ENCODE measurements at places on chromosomes 12 and 14.

DNA sequence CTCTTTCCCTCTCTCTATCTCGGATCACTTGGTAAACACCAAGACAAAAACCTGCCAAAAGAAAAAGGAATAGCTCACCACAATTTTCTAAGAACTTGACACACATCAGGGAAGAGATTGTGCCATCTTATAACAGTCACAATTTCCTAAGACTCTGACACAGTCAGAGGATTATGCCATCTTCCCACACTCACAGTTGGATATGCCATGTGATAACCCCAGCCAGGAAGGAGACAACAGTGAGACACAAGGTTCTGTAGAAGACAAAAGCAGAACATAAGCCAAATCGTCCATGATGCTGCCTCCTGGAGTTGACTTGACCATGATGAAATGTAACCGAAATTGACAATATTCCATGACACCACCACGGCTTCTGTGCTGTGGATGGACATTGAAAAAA is 2.8 kb upstream of the CLEC9A start:
- no peak for DNase-seq

- no peak for DNase-seq
Observed at GRCh38 chr12:3119756-3120601, 42.8 kb downstream of the TSPAN9 start.

GRCh38 chr12:121053706-121054105 is 14.7 kb upstream of the OASL start:
- DNase-seq, result no peak

GRCh38 chr12:108638997-108639822 is 5.5 kb upstream of the SELPLG start:
- no peak for DNase-seq

- no peak for DNase-seq
Observed at GRCh38 chr14:24086193-24086955, 7.7 kb upstream of the PCK2 start.

GRCh38 chr12:40054555-40055227 is 51.2 kb downstream of the SLC2A13 start:
- no peak for DNase-seq

GRCh38 chr12:76790564-76791552 is 26.9 kb downstream of the ZDHHC17 start:
- no peak for DNase-seq

DNA sequence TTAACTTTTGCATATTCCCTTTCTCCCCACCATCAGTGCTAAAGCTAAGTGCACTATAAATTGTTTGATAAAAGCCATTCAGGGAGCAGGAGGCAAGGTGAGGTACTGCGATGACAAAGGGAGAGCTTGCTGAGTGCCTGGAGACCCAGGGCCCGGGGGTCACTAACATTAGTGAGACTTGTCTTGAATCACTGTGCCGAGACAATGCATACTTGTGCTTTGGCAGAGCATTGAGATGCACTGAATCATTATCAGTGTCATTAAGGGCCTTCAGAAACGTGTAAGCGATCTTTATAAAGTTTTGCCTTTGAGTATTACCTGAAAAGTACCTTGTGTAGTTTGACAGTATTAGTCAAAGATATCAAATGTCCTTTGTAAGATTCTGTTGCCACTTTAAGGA is 447.5 kb downstream of the PCNX1 start:
- DNase-seq, result no peak

DNA sequence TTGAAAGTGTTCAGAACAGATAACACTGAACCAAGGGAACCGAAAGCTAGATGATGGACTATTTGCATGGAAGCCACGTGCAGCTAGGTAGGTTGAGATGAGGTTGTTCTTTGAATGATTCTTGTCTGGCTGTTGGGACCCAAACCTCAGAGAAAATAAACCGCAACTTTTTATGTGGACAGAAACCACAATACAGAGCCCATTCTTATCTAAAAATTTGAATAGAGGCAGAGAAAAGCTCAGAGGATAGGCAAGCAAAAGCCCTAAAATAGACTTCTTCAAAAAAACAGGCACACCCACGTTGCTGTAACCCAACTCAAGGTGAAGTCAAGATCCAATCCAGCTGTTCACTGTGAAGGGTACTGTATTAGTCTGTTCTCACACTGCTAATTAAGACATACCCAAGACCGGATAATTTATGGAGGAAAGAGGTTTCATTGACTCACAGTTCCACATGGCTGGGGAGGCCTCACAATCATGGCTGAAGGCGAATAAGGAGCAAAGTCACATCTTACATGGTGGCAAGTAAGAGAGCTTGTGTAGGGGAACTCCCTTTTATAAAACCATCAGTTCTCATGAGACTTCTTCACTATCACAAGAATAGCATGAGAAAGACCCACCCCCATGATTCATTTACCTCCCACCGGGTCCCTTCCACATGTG is 353.8 kb downstream of the AACS start:
- no peak for DNase-seq

DNA sequence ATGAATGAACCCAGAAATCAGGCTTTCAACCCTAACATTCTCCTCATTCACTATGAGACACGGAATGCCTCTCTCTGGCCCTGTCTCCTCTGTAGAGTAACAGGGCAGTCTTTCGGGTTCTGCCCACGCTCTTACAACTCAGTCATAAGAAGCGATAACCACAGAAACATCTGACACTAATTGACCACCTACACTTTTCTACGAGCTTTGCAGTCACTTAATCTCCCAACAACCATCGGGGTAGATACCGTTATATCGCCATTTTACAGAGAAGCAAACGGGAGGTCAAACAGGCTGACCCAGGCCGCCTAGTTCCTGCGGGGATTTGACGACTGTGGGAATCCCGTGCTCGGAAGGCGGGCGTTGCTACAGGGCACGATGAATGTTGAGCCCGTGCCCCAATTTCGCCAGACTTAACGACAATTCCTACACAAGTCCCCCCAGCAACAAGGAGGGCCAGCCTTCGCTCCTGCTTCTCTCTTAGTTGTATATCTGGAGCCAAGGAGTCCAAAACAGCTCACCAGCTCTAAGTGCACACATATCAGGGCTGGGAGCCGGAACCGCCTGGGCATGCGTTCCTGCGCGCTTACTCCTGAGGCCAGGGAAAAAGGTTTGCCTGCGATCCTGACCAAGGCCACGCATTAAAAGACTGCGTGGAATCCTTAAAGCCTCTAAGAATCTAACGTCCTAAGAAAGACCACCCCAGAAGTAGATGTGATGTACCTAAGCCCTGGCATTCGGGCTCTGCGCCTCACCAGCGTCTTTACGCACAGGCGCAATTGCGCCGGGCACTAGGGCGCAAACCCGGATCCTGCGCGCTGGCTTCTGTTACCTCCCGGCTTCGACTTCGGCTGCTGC is 38.7 kb upstream of the TBX5 start:
- DNase-seq, result no peak

- DNase-seq, result peak; percentile 63
Observed at GRCh38 chr14:89773644-89774316, 180.8 kb downstream of the EFCAB11 start.

- no peak for DNase-seq
Observed at GRCh38 chr14:21978184-21978998, 304.8 kb upstream of the OR4E1 start.

GRCh38 chr14:45362505-45362904 is 109.5 kb upstream of the MIS18BP1 start:
- DNase-seq, result no peak

GRCh38 chr12:125184213-125184967 is 119.2 kb downstream of the AACS start:
- DNase-seq, result no peak

GRCh38 chr12:91566328-91567099 is 383.9 kb upstream of the DCN start:
- no peak for DNase-seq

DNA sequence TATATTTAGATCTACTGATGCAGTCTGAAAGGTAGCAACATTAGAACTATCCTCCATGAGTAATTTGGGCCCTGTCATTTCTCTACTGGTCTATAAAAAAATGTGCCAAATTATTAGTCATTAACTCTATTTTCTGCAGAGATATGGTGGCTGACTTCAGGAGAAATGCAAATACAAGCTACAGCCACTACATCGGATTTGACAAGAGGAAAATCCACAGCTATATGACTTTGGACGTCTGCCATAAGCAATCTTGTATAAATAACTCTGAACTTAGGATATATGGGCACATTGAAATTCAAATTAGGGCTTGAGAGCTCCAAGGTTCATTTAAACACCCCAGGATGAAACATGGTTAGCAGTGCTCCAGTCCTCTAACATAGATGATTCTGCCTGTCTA is 983.0 kb upstream of the LRFN5 start:
- no peak for DNase-seq

DNA sequence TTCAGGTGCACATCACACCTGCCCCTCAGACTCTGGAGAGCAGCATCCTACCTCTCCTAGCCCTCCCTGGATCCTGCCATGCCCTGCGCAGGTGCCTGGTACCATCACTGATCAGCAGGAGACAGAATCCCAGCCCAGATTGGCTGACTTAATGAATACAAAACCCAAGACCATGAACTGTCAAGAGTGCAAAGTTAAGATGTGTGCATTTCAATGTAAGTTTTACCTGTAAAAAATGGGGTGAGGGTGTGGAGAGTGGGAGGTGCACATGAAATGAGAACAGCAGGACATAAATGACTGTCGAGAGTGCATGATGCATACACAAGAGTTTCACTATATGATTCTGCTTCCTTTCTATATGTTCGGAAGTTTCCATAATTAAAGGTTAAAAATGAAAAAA is 57.9 kb upstream of the GPR68 start:
- DNase-seq, result no peak

DNA sequence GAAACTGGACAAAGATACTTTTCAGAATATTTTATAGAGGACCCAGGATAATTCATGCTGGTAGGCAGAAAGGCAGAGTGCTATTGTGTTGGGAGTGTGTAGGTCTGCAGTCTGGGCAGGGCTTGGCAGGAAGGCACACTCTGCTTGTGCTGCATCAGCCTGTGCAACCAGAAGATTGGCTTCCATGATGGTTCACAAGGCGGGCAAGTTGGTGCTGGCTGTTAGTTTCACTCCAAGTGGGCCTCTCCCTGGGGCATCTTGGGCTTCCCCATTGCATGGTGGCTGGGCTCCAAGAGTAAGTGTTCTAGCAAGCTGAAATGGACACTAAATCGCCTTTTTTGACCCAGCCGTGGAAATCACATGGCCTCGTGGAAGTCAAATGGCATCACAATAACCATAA is 1.8 kb upstream of the UBE2N start:
- DNase-seq, result no peak

DNA sequence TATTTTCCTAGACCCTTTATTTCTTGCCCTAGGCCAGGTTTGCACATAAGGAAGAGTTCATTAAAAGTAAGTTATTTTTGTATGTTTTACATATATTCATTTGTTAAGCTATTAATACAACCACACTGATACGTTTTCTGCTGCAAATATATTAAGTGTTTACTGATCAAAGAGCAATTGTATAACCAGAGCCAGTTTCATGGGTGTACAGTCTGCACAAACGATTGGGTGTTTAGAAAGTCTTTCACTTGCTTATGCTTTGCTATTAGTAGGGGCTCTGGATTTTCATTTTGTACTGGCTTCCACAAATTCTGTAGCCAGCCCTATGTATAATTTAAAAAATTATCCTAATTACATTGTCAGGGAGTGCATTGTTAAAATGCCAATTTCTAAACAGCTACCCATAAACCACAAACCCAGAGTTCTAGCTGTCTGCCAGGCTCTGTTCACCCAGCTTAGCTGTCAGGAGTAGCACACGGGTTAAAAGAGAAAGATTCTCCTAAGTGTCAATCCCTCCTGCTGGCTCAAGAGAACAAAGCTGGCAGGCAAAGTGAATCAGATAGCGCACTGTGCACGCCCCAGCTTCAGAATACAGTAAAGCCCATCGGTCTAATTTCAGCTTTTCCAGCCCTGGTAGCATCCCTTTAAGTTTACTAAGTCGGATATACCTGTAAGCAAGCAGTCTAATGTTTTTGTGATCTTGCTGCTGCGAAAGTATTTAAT is 151.0 kb upstream of the LMO3 start:
- no peak for DNase-seq

DNA sequence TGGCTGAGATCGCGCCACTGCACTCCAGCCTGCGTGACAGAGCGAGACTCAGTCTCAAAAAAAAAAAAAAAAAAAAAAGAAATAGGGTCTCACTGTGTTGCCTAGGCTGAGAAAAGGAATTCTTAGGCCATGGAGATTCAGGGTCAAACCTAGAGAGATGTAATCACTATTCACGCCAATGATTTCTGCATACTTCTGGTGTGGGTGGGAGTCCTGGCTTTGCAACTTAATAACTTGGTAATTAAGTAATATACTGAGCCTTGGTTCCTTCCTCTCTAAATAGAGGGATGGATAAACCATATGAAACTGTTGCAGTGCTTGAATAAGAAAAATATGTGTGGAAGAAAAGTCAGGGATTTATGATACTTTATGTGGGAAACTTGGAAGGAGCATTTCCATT is 2.7 kb downstream of the ZNF410 start:
- no peak for DNase-seq

- no peak for DNase-seq
Observed at GRCh38 chr12:26786865-26787514, 46.0 kb downstream of the ITPR2 start.

DNA sequence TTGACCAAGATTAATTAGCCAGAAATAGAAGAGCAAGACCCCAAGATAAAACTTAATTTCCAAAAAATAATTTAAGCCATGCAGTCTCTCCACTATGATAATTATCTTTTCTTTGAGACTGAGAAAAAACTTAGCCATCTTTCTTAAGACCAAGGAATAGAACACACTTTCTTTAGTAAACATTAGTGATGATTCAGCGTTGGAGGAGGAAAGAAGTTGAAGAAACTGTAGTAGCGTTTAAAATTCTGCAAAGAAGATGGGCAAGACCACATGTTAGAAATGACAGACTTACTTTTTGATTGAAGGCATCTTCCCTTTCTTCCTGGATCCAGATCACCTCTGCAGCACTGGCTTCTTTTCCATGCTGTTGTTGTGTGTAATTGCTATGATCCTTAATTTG is 124.8 kb upstream of the RASSF8 start:
- no peak for DNase-seq

DNA sequence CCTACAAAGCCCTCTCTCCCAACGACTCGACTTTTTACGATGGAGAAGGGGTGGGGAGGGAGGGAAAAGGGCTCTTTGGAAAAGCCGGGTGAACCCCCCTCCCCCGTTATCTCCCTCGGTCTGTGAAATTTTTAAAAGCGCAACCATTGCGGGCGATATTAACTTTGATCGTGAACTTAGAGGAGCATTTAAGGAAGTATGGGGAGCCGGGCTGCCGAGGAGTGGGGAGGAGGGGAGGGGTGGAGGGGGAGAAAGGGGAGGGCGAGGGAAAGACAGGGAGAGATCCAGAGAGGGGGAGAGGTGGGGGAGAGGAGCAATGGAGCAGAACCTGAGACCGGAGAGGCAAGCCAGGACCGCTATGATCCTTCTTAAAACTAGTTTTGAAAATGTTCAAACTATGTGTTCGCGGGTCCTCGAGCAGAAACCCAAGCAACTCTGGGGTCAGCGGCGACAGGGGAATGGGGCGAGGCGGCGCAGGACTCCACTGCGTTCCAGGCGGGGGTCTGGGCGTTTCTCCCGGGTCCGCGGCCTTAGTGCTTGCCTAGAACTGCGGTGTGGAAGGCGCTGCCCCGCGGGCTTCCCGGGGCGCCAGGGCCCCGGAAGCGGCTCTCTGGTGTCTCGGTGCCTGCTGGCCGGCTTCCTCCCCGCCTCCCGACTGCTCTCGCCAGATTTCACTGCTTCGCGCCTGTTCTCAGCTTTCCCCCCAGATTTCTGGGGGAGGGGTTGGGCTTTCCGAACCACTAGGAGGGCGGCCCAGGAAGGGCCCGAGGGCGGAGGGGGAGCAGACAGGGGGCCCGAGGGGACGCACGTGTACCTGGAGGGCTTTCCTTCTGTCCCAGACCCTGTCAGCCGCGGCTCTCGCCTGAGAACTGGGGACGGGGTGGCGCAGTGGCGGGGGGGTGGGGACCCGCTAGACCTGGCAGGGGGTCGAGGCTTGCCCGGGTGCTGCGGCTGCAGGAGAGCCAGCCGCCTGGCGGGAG is at the start of gene HOTAIR:
Gene HOTAIR (minus strand): TSS at position 871 of the 980 bp plus-strand sequence.
- DNase-seq, result no peak
